Keratinocyte (primary cell): ENCODE measurements at places on chromosomes 2 and 18.

GRCh38 chr2:1321321-1321720 is 91.9 kb upstream of the TPO start:
- no peak for DNase-seq

DNA sequence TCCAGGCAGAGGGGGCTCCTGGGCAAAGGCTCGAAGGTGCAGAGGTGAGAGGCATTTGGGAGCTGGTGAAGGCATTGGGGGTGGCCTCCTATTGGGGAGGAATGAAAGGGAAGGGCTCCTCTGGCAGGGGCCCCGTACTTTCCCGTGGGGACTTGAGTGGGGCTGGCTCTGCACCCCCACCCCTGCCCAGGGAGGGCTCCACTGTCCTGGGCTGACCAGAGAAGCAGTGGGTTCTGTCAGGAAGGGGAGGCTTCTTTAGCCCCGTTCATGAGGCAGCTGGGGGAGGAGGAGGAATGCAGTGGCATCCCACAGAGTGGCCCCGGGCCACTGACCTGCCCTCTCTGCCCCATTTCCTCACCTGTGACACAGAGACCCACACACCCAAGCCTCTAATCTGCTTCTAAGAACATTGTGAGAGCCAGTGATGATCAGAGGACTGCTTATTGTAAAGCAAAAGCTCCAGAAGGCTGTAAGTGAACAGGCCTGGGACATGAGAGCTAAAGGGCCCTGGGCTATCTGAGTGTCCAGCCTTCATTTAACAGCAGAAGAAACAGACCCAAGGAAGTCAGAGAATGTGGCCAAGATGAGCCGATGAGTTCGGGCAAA is 38.6 kb upstream of the GPAT2 start:
- DNase-seq, result no peak

- DNase-seq, result no peak
These were observed 124.7 kb downstream of the HDAC4 start for GRCh38 chr2:239275847-239276831.

- no peak for DNase-seq
These were observed 7.0 kb upstream of the HS6ST1 start for GRCh38 chr2:128325611-128326181.

- DNase-seq, result no peak
These were observed 1387.1 kb upstream of the TMEFF2 start for GRCh38 chr2:193581807-193582206.

DNA sequence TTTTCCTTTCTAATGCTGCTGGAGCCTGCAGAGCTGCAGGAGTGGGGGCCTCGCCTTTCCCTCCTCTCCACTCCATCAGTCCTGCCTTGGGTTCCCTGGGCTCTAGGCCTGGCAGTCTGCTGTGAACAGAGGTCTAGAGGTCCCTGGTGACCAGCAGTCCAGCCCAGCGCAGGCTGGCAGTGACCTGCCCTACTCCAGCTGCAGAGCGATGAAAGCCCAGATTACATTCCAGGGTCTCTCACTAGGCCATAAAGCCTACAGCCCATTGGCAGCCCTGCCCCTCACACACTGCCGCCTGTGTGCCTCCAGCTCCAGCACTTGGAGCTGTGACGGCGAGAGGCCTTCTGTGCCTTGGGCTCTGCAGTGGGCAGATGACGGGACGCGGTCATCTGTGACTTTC is 14.8 kb upstream of the MAL start:
- no peak for DNase-seq

GRCh38 chr2:134260713-134261112 is 6.8 kb downstream of the MGAT5 start:
- DNase-seq, result no peak
